ENCODE measurements at places on chromosomes 2 and 18.

- no peak for DNase-seq
Observed at GRCh38 chr2:169746240-169746639, 12.6 kb downstream of the KLHL23 start.

GRCh38 chr2:60984720-60985119, 32.8 kb upstream of the PEX13 start:
- no peak for DNase-seq

GRCh38 chr2:12194968-12195367, 448.5 kb downstream of the LPIN1 start:
- DNase-seq = no peak

DNA sequence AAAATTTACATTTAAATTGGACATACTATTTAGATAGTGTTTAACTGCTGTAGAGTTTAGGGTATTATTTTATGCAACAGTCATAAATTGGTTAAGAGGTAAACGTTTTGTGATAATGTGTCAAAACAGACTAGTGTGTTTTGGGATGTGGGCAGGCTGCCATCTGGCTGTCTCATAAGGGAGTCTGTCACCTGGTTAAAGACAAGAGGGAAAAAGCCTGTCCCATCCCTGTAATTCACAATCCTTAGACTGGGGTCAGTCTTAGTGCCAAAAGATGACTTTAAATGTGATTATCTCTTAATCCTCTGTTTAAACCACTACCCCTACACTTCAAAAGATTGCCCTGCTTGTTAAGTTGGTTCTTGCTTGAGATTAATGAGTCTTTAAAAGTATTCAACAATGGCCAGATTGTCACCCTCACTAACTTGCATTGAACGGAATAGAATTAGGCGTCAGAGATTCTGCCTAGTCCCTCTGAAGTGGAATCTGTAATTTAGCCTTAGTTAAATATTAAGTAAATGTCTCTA, 59.2 kb downstream of the SGPP2 start:
- no peak for DNase-seq

DNA sequence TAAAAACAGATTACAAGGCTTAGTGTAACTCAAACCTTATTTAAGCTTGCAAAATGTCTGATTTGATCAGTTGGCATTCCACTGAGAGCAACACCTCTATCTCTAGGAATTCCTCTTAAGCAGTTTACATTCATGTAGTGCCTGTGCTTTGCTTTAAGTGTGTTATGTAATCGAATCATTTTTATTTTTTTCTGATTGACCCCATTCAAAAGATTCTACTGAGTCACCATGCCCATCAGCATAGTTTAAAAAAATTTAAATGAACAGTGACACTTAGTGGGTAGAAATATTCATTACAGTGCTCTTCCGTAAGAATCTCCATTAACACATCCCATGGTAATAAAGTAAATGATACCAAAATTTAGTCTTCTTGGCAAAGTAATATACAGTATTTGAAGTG, 67.8 kb upstream of the SLC4A10 start:
- no peak for DNase-seq

DNA sequence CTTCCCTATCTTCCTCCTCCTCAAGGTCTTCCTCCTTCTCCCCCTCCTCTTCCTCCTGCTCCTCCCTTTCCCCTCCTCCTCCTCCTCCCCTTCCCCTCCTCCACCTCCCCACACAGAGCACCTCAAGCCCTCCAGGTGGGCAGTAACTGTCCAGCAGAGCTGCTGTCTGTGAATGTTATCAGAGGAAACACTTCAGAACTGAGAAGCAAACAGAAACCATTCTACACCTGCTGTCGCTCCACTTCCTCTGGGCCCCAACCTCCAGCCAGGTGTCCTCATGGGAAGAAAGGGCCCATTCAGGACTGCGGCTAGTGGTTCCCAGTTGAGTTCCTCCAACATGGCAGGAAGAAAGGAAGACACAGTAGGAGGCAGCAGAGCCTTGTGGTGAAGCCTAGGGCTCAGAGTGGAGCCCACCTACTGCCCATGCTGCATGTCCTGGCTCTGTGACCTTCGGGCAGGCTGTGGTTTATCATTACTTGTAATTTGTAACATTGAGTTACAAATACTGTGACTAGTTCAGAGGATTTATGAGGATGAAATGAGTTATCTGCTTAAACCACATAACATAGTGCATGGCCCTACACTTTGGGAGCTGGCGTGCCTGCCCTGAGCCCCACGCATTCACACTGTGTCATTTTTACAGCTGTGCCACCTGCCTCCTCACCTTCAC, 165.9 kb upstream of the ID2 start:
- DNase-seq = no peak

- no peak for DNase-seq
Observed at GRCh38 chr2:145572238-145572637, 1052.3 kb upstream of the ZEB2 start.

GRCh38 chr2:231764124-231764523, 17.0 kb downstream of the PDE6D start:
- DNase-seq = no peak

GRCh38 chr2:122734766-122735424, 979.4 kb downstream of the TSN start:
- no peak for DNase-seq

- no peak for DNase-seq
Observed at GRCh38 chr18:79355433-79356335, 40.0 kb upstream of the NFATC1 start.

DNA sequence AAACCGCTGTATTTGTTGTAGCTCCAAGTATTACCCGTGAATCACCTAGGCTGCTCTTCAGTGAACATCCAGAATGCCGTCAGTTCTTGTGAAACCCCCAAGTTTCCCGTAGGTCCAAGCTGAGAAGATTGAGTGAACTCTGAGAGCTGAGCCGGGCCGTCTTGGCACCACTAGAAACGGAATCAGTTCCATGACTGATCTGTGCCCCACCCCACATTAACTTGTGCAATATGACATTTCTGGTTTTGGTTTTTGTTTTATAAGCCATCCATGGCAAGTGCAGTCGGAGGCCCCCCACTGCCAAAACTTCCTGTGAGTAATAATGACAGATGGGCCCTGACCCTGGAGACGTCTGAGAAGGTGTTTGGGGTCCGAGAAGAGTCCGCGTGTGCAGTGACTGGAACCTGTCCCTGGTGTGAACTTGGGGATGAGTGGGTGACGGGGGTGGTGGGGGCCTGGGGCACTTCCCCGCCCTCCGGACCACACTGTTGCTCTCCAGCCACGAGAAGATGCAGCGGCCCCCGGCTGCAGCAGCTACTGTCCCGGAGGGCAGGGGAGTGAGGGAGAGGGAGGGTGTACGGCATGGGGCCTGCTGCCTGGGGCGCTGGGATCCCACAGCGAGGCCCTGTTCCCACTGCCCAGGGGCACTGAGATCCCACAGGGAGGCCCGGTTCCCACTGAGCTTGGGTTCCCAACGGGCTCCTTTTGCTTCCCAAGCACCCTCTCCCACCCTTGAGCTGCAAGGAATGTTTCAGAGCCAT, 26.5 kb downstream of the NFATC1 start:
- no peak for DNase-seq

DNA sequence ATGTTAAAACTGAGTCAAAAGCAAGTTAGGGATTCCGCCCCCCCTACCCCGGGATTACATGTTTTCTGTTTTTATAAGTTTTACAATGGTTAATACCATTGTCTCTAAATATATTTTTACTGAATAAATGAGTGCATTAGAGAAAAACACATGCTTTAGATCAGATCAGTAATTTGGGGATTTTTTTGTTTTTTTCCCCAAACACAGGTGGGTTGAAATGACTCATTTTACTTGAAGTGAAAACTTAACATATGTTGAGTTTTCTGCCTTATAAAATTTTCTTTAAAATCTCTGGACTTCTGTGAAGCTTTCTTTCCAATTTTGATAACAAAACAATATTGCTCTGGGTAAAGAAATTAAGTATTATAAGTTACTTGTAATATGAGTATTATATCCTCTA, 114.4 kb downstream of the AGPS start:
- DNase-seq = no peak

GRCh38 chr2:75476761-75477160, 84.0 kb downstream of the EVA1A start:
- DNase-seq = no peak

DNA sequence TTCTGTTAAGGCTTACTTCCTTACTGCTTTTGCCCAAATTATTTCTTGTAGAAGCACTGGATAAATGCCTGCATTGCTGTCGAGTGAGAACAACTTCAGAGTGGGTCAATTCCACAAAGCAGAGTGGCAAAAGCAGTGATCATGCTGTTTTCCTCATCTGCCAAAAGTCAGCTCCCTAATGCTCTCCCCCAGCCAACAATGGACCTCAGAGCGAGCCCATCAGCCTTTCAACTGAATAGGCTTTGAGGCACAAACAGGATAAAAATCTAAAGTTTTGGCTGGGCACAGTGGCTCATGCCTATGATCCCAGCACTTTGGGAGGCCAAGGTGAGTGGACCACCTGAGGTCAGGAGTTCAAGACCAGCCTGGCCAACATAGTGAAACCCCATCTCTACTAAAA, 222.7 kb downstream of the TCF4 start:
- DNase-seq = no peak

DNA sequence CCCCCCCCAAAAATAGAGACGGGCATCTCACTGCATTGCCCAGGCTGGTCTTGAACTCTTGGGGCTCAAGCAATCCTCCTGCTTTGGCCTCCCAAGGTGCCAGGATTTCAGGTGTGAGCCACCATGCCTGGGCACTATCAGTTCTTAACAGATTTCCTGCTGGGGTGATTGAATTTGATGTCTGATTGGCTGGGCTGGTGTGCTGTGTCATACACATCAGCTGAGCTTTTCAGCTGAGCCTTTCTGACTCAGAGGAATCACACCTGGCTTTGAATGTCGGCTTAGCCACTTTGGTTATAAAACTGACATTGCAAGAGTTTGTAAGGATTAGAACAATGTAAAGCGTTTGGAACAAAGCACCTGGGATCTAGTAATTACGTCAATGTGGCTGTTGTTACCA, 18.9 kb downstream of the NCAPH start:
- no peak for DNase-seq

DNA sequence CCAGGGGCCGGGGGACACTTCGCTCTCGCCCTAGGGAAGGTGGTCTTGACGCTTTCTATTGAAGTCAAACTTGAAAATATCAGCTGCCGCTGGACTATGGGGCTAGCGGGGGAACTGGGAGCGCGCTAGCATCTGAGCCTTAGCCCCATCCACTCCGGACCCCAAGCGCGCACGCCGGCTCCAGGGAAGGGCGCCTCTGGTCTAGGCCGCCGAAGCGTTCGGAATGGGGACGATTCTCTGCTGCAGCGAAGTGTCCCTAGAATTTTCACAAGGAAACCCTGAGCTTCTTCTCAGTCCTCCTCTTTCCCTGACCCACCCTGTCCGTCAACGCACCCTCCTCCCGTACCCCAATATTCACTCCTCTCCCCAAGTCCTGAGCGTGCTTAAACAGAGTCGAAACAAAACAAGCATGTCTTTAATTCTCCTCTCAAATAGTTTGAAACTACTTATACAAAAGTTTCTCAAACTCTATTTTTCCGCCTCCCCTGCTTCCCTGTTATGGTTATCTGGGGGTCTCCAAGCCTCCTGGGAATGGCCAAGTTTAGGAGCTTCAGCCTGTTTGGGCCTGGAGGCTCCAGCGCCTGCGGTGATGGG, 5.0 kb downstream of the RAX start:
- no peak for DNase-seq

DNA sequence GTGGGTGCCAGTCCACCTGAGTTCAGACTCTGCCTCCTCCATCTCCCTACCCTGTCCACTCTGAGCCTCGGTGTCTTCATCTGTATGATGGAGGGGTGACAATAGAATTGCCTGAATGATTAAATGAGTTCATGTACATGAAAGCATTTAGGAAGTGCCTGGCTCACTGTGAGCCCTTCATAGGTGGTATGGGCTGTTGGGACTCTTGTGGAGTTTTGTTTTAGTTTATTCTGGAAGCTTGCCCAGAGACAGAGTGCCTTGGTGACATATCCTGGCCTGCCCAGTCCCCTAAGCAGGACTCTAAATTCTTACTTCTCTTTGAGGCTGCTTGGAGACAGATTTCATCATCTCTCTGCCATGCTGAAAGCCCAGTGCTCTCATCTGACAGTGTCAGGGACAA, 24.5 kb upstream of the GIGYF2 start:
- no peak for DNase-seq

- no peak for DNase-seq
Observed at GRCh38 chr2:149732001-149732685, 144.6 kb upstream of the MMADHC start.

- DNase-seq = no peak
Observed at GRCh38 chr2:45905632-45905958, 254.1 kb downstream of the PRKCE start.

DNA sequence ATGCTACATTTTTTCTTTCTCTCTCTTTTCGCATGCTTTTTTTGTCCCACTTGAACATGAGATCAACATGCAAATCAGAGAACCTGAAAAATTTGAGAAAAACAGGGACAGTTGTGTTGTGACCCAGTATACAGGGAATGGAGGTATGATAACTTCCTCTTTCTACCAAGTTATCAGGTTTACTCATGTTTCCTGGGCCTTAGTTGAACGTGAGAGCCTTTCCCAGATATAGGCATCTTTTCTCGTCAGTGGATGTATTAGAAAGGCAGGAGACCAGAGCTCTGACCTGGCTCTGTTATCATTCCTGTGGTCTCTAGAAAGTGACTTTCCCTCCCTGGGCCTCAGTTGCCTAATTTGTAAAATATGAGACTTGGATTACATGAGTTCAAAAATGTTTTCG, 30.1 kb upstream of the FAM117B start:
- DNase-seq = no peak

DNA sequence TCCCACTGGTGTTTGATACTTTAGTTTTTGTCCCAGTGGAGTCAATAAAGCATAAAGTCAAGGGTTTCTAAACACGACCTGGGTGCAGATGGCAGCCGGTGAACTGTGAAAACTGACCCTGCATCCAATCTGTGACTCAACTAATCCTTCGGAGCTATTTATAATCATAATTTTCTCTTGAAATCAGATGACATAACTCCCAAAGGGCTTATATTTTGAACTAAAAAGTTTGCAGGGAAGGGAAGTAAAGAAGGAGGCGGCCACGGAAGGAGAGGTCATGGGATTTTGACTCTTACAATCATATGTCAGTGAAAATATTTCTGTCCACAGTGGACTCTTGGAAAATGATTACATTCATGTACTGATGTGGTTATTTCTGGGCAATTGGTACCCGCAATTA, 178.5 kb downstream of the PDE1A start:
- DNase-seq = no peak

DNA sequence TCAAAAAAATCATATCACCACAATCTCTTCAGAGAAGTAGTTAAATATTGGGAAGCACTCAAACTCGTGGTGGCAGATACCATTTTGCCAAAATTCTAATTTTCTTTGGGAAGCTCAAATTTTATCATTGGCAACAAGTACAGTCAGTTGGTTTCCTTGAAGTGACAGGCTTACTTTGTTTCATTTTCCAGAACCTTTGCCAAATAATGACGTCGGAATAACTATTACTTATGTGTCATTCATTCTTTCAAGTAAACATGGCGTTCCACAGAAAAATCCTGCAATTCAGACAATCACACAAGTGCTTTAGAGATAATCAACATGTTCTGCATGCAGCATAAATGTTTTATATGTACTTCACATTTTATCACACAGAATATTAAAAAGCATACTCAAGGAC, 5.4 kb downstream of the TTLL4 start:
- no peak for DNase-seq

All from lower lobe of right lung (tissue), 2 donors.